Left lobe of liver (tissue), 2 donors: ENCODE measurements at places on chromosomes 11 and 22. TPM values are rescaled to one million over a fixed set of nuclear protein-coding genes. Genes with fewer than 3 reads are reported as not detected.

The SYTL2 gene
- total RNA-seq: 4.8 TPM

The SLC6A5 gene
- not detected for total RNA-seq

GRCh38 chr22:42905702-42906183 is 48.7 kb upstream of the ARFGAP3 start:
- peak; percentile 97 for DNase-seq

DNA sequence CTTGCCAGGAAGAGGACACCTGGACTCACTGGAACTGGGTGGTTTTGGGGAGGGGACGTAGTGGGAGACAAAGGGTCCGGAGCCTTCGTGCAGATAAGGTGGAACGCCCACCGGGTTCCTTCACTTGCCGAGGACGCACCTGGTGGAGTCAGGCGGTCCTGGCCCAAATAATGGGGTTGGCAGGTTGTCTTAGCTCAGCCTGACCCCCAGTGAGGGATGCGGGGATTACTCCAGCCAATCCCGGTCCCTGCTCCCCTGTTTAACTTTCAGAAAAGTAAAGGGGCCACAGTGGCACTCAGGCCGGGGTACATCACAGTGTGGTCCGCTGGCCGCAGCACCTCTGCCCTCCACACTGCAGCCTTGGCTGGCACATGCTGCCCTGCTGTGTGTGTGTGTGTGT is 18.0 kb downstream of the A4GALT start:
- no peak for DNase-seq

DNA sequence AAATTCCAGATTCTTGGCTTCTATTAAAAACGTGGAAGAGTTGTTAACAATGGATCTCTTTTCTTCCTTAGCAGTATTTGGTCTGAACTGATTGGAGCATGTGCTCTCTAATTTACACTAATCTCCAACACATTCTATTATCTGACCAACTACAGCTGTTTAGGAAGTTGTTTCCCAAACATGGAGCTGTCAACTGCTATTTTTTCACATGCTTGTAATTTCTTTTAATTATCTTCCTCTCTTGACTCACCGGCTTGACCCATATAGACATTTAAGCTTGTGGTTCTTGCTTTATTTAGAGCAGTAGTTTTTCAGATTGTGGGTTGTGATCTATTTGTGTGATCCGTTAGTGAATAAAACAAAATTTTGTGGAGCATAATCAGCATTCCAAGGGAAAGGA is 40.8 kb downstream of the CTNND1 start:
- no peak for DNase-seq

DNA sequence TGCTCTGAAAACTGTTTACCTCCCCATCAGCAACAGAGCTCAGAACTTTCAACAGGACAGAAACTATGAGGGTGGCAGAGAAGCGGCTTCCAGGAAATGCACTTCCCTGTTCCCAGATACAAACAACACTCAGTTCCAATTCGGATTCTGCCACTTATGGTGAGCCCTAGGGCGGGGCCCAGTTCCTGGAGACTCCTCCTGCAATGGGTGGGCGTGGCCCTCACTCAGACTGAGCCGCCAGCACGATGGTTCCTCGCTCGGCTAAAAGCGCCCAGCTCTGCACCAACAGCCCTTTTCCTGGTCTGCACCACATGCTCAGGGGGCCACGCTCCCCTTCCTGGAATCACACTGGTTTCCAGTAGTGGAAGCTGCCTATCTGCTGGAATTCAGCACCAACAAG is 314.1 kb downstream of the CTTN start:
- no peak for DNase-seq

- no peak for DNase-seq
Observed at GRCh38 chr11:19187114-19187832, 14.5 kb downstream of the CSRP3 start.

The TTC28 gene
- total RNA-seq: 12.3 TPM

The LRRC56 gene
- total RNA-seq: 0.93 TPM

- DNase-seq: no peak
Observed at GRCh38 chr22:17434856-17435255, 65.6 kb downstream of the CECR2 start.

The CSTPP1 gene
- total RNA-seq: 4.1 TPM

DNA sequence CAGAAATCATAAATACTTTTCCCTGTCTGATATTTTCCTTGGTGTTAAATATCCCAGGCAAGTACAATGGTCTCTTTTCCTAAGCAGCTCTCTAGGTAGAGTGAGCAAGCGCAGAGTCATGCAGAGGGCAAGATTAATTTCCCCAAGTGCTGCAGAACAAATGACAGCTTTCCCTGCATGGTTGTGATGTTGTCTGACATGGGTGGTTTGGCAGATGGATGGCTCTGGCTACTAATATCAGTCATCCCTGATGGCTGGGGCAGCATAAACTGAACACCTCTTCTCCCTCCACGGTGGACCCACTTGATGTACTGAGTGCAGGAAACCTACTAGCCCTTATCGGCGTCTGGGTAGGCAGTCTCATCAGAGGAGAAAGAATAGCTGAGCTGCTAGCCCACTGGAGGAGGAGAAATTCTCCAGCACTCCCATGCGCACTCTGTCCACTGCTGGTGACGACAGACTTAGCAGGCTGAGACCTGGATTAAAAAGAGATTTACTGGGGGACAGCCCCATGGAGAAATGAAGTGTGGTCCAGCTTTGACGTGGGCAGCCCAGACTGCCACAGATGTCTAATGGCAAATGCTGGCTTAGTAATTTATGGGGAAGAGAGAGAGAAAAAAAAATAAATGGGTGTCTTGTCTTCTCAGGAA is 202.9 kb downstream of the DBX1 start:
- no peak for DNase-seq

DNA sequence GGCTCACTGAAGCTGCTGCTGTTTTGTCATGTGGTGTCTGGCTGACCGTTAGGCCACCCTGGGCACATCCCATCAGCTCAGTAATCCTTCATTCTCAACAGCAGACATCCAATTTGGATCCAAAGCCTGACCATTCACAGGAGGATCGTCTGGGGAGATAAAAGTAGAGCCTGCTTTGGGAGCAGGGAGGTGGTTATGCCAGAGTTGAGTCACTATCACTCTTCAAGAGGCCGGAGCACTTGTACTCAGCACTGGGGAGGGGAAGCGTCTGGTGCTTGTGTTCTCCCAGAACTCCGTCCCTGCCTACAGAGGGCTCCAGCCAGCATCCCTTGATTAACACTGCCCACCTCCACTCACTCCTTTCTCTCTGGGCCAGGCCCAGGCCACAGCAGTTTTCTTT is 382.6 kb downstream of the OPCML start:
- no peak for DNase-seq

DNA sequence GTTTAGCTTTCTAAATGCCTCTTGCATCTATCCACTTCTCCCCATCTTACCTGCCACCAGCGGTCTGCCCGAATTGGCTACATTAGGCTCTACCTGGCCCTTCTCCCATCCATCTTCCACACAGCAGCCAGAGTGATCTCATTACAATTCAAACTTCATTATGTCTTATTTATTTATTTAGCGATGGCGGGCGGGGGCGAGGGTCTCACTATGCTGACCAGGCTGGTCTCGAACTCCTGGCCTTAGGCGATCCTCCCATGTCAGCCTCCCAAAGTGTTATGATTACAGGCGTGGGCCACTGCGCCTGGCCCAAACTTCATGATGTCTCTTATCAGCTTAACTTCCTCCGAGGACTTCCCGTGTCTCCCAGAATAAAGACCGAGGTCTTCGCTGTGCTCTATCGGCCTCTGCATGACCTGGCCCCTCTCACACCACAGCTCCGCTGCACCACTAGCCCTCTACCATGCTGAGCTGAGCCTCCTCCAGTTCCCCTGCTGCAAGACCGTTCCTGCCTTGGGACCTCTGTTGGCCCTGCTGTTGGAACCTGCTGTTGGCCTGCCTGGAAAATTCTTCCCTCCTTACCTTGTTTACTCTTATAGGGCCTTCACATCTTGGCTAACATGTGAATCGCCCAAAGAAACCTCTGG is 870 bp upstream of the CTTN start:
- no peak for DNase-seq

The PATE4 gene
- not detected for total RNA-seq

- no peak for DNase-seq
Observed at GRCh38 chr11:133081020-133081419, 451.3 kb downstream of the OPCML start.

- no peak for DNase-seq
Observed at GRCh38 chr11:128052912-128053641, 534.3 kb downstream of the ETS1 start.

The KCNJ5 gene
- 0.13 TPM for total RNA-seq

GRCh38 chr11:12114193-12115033 is 4.0 kb downstream of the MICAL2 start:
- DNase-seq: no peak

GRCh38 chr11:107858217-107859070 is at the start of gene SLC35F2:
SLC35F2 (minus strand) TSS chr11:107858787; CDS start chr11:107858767, 20 bp downstream.
- peak; percentile 45 for DNase-seq

The ACCS gene
- 21.7 TPM for total RNA-seq

The GRAP2 gene
- 0.55 TPM for total RNA-seq

GRCh38 chr11:45995342-45995734 is 72.9 kb downstream of the LARGE2 start:
- DNase-seq: no peak

The DSCAML1 gene
- total RNA-seq: 1.4 TPM

GRCh38 chr22:31279821-31280505 is 12.3 kb downstream of the PIK3IP1 start:
- DNase-seq: no peak

The ADAMTS15 gene
- 0.15 TPM for total RNA-seq

The SHISA8 gene
- total RNA-seq: not detected

The PDE2A gene
- total RNA-seq: 20.3 TPM

DNA sequence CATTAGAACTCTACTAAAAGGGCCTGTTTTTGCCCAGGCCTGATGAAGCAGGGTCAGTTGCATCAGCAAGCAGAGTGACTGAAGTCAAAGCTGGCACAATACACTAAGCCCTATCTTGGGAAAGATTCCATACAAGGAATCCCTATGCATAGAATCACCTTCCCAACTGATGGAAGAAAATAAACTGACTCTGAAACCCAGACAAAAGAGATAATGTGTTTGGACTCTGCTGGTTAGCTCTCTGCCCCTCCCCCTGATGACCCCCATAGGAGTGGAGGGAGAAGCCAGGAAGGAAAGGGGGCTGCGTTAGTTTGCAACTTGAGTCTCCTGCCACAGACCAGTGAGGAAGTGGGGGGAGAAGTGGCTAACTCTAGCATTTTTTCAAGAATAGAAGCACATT is 32.9 kb downstream of the GALNT18 start:
- no peak for DNase-seq

DNA sequence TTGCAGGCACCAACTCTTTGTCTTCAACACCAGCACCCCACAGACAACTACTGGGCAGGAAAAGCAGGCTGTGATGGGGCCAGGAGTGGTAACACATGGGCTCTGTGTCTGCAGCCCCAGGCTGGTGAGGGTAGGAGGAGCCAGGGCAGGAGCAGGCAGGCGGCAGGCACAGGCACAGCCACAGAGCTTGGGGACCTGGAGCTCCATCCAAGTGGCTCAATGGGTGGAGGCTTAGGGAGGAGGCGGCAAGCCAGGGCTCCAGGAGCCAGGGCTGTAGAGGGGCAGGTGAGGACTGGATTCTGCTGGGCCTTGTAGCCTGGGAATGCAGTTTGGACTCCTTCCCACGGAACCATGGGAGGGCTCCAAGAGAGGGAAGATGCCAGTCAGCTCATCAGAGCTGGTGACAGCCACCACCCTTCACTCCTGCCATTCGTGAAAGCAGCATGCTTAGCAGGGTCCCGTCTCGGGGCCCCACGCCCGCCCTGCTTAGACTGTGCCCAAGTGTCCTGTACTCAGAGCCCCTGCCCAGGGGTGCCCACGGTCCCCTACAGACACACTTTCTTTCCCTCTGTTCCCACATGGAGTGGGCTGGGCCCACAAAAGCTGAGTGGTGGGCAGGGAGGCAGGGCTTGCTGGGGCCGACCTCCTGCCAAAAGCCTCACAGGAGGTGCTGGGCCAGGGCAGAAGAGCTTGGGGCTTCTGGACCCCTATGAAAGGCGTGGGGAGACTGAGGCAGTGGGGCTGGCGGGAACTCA is 12.4 kb downstream of the TTC38 start:
- DNase-seq: no peak

DNA sequence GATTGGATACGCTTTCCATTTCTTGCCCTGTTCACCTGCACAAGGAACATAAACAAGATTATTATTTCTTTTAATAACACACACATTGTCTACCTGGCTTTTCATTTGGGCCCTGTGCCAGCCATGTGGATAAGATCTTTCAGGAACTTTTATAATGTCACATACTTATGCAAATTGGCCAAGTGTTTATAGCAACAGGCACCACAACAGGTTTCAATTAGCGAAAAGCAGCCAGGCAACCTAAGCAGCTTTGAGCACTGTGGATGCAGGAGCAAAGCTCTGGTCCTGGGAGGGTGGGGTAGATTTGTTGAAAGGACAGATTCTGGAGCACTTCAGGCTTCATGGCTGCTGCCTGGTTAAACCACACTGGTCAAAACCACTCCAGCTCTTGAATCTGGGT is 217.4 kb downstream of the BARX2 start:
- no peak for DNase-seq

The ARFIP2 gene
- 19.0 TPM for total RNA-seq

The MRGPRE gene
- total RNA-seq: not detected

- peak; percentile 80 for DNase-seq
Observed at GRCh38 chr11:63023841-63024648, 8.4 kb upstream of the SLC22A8 start.

The USH1C gene
- total RNA-seq: 1.2 TPM

The SLC15A3 gene
- total RNA-seq: 8.8 TPM

- DNase-seq: peak; percentile 82
Observed at GRCh38 chr22:50531546-50531961, 1.7 kb upstream of the TYMP start.

- no peak for DNase-seq
Observed at GRCh38 chr22:21680830-21681565, 15.2 kb downstream of the PPIL2 start.

The NAALAD2 gene
- total RNA-seq: 0.25 TPM

The FAM83F gene
- total RNA-seq: 6.6 TPM

- DNase-seq: no peak
Observed at GRCh38 chr11:58837707-58838388, 6.7 kb downstream of the GLYATL2 start.

The TMEM45B gene
- total RNA-seq: 16.1 TPM

GRCh38 chr22:22745225-22746060 is 101.0 kb downstream of the GGTLC2 start:
- DNase-seq: no peak

- no peak for DNase-seq
Observed at GRCh38 chr11:78355309-78355705, 62.3 kb downstream of the GAB2 start.

DNA sequence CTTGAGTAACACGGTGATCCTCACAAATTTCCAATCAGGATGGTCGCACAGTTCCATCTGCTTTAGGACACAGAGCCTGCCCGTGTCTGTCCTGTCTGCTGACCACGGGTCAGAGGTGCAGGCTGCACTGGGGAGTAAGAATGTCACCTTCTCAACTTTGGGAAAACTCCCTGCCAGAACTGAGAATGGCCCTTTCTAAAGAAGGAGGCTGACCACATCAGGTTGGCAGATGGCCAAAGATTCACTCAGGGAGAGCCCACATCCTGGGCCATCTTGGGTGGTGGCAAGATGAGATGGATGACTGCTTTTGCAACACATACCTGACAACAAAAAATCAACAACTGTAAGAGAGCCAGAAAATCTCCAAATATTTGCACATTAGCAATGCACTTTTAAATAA is 101.9 kb downstream of the IGLL1 start:
- no peak for DNase-seq
